Right cardiac atrium (tissue), 5 donors: ENCODE measurements at places on chromosomes 7 and 10. TPM values are rescaled to one million over a fixed set of nuclear protein-coding genes. Genes with fewer than 3 reads are reported as not detected.
A peak's percentile ranks its signal among the peaks of the same experiment; 100 is the strongest.

Gene IKZF1
- total RNA-seq = 6.8 TPM

- DNase-seq = no peak
Observed at GRCh38 chr10:52379287-52379686, 65.2 kb downstream of the DKK1 start.

DNA sequence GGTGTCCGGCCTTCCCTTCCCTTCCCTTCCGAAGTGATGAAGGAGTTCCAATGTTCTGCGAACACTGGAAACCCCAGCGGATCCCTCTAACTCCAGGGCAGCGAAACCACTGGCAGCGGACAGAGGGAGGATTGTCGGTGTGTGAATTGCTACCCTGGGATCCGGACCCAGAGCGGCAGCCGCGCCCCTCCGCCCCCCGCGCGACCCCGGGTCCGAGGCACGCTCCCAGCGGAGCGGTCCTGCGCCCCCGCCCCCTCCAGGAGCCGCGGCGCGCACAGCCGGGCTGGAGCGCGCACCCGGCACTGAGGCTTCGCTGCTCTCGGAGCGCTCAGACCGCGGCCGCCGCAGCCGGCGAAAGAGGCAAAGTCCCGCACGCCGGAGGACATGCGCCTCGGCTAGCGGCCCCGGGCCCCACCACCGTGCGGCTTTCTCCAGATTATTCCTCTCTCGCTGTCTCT is at the start of gene PTPRZ1:
TSS of gene PTPRZ1 (plus strand) at position 331 of the 458 bp plus-strand sequence. CDS start 339 bp downstream, outside the sequence.
- peak; percentile 70 for DNase-seq

DNA sequence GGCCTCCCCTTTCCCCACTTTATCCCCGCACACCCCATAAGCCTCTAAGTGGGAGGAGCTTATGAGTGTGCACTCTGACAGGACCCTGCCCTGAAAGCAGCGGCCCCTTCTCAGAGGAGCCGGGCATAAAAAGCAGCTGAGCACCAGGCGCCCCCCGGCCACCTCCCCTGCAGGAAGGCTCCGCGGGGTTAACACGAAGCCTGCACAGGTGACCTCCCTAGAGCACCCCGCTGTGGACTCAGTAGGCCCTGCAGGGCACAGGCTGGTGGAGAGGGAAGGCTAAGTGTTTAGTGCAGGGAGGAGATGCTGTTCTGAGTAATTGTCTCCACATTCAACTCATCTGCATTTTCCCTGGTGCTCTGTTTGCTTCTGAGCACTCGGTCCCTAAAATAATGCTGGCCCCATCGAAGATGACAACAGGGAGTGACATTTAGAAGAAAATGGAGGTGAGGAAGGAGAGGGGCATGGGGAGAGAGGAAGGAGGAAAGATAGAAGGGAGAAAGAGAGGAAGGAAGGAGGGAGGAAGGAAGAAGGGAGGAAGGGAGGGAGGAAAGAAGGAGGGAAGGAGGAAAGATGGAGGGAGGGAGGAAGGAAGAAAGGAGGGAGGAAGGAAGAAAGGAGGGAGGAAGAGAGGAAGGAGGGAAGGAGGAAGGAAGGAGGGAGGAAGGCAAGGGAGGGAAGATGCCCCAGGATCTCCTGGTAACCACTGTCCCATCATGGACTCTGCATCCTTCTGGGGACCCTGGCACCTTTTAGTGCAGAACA is 25.4 kb upstream of the CNPY1 start:
- DNase-seq = no peak

Gene CEP55
- 1.6 TPM for total RNA-seq

DNA sequence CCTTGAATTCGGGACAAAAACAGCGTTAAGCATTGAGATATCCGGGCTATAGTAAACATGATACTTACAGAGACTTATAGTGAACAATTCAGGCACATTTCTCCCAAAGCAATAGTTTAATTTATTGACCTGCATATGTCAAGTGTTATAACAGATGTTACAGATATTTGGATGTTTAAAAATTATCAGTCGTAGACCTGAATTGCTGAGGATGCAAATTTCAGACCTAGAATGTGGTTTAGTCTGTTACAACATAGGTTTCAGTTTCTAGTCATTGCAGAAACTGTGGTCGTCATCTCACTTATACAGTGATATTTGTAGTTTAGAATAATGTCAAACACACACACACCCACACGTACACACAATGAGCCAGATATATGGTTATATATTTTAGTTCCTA is 85.2 kb downstream of the VTI1A start:
- no peak for DNase-seq
